ENCODE measurements at places on chromosomes 1 and 21. TPM values are rescaled to one million over a fixed set of nuclear protein-coding genes. Genes with fewer than 3 reads are reported as not detected.

DNA sequence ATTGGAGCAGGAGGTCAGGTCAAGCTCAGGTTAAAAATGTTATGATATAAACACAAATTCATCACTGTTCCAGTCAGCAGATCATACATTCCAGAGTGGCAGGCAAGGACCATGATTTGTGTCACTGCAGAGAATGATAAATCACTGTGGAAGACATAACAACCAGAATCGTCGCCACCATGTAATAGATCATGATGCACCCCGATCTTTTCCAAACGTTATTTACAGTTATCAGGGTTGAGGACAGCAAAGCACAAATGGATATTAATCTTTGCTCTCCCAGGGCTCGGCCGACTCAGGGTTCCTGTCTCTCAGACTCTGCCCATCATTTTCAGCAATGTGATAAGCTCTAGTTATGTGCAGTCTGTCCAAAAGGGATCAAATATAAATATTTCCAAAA is 122.7 kb downstream of the ZBTB18 start:
- DNase-seq, result no peak
- no peaks in the 10 kb centered on the region for H3K36me3 ChIP-seq
- H3K27ac ChIP-seq, result no peak overlapping the region
- H3K4me1 ChIP-seq, result no peaks in the 10 kb centered on the region
- H3K27me3 ChIP-seq, result no peaks in the 10 kb centered on the region
- no peak overlapping the region for H3K4me3 ChIP-seq

DNA sequence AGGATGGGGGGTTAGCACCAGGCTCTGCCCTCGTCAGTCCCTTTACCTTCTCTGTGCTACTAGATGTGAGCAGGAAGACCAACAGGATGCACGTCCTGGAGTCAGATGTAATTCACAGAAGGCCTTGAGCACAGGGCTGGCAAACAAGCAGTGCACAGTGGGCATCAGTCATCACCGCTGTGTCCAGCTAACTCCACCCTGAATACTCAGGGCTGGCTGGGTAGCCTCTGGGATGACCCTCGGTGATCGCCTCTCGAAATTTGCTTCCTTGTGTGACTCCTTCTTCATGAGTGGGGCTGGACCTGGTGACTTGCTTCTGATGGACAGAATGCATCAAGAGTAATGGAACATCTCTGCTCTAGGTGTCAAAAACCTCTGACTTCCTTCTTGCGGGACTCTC is 92.2 kb upstream of the TMPRSS2 start:
- no peak overlapping the region for H3K4me3 ChIP-seq
- no peak for DNase-seq
- no peaks in the 10 kb centered on the region for H3K36me3 ChIP-seq
- peaks cover 3% of the 10 kb centered on the region for H3K4me1 ChIP-seq
- H3K27me3 ChIP-seq, result no peaks in the 10 kb centered on the region

DNA sequence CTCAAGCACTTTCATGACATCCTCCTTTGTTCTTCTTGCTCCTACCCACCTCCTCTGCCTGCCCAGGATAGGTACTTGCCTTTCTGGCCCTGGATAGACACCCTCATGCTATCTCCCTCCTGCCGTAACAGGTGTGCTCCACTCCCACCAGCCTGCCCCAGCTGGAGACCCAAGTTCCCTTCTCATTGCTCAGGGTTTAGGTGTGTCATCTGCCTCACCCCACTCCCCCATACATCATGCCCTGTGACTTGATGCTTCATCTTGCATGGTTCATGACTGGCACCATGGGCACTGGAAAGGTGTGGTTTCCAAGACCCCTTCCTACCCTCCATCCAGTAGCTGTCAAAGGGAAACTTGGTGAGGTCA is 5.9 kb downstream of the RHEX start:
- H3K27ac ChIP-seq, result no peak overlapping the region
- no peak overlapping the region for H3K4me3 ChIP-seq
- H3K27me3 ChIP-seq, result no peaks in the 10 kb centered on the region
- no peak for DNase-seq
- H3K4me1 ChIP-seq, result no peaks in the 10 kb centered on the region

GRCh38 chr21:26047279-26047967 is 123.1 kb downstream of the APP start:
- DNase-seq, result no peak
- H3K4me1 ChIP-seq, result no peaks in the 10 kb centered on the region
- H3K27me3 ChIP-seq, result no peaks in the 10 kb centered on the region
- peaks cover 39% of the 10 kb centered on the region for H3K36me3 ChIP-seq
- H3K27ac ChIP-seq, result no peak overlapping the region

- H3K4me3 ChIP-seq, result peak overlapping the region; percentile 27
- no peak for DNase-seq
- peaks cover 78% of the 10 kb centered on the region for H3K4me1 ChIP-seq
- peak overlapping the region; percentile 90 for H3K27ac ChIP-seq
Measured at GRCh38 chr1:89125240-89125912, 538 bp downstream of the GBP2 start.

- no peaks in the 10 kb centered on the region for H3K4me1 ChIP-seq
- no peak overlapping the region for H3K4me3 ChIP-seq
- no peak for DNase-seq
- H3K27ac ChIP-seq, result no peak overlapping the region
- H3K36me3 ChIP-seq, result peaks cover 42% of the 10 kb centered on the region
Measured at GRCh38 chr1:52427152-52427551, 22.8 kb downstream of the PRPF38A start.

GRCh38 chr1:84538599-84538998 is 32.2 kb upstream of the GNG5 start:
- no peaks in the 10 kb centered on the region for H3K27me3 ChIP-seq
- no peak overlapping the region for H3K4me3 ChIP-seq
- no peak for DNase-seq

DNA sequence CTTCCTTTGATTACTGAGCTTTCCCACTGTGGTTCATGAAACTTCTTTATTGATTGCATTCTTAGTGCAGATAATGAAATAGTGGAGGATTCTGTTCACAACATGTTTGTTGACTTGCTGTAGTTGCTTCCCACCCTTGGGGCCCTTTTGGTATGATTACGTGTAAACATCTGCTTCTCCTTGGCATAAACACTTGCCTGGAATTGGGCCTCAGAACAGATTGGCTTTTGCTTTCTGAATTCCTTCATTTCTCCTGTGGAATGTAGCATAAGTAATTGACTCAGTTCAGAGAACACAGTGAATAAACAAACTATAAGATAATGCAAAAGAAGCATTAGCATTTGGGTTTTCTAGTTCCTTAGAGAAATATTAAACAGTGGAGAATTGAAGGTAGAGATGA is 59.5 kb upstream of the LAMC2 start:
- no peak overlapping the region for H3K27ac ChIP-seq
- H3K27me3 ChIP-seq, result no peaks in the 10 kb centered on the region
- no peak overlapping the region for H3K4me3 ChIP-seq
- H3K4me1 ChIP-seq, result peaks cover 3% of the 10 kb centered on the region

- no peaks in the 10 kb centered on the region for H3K4me1 ChIP-seq
- no peaks in the 10 kb centered on the region for H3K36me3 ChIP-seq
- no peaks in the 10 kb centered on the region for H3K27me3 ChIP-seq
- no peak for DNase-seq
Measured at GRCh38 chr1:181630398-181630797, 147.1 kb downstream of the CACNA1E start.

GRCh38 chr1:66069976-66070876 is 277.5 kb downstream of the PDE4B start:
- H3K36me3 ChIP-seq, result no peaks in the 10 kb centered on the region
- H3K4me1 ChIP-seq, result no peaks in the 10 kb centered on the region
- H3K27me3 ChIP-seq, result no peaks in the 10 kb centered on the region
- H3K27ac ChIP-seq, result no peak overlapping the region

GRCh38 chr1:231170875-231171274 is 9.0 kb downstream of the TRIM67 start:
- no peaks in the 10 kb centered on the region for H3K4me1 ChIP-seq
- no peaks in the 10 kb centered on the region for H3K27me3 ChIP-seq
- no peaks in the 10 kb centered on the region for H3K36me3 ChIP-seq
- no peak overlapping the region for H3K27ac ChIP-seq

DNA sequence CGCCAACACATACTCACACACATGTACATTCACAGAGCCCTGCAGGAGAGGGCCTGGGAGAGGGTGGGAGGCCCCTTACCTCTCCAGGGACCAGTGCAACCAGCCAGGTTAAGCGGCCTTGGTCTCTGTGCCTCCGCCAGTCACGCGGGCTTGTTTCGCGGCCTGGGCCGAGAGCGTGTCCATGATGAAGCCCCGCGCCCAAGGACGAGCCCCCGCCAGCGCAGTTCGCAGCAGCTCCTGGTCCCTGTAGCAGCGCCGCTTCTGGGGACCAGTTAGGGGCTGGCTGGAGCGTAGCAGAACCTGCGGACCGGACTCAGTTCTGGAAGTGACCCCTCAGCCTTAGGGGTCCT is 7.3 kb upstream of the FAM167B start:
- H3K27me3 ChIP-seq, result peaks cover 22% of the 10 kb centered on the region
- H3K36me3 ChIP-seq, result peaks cover 4% of the 10 kb centered on the region
- no peak for DNase-seq
- H3K4me3 ChIP-seq, result peak overlapping the region; percentile 67
- H3K27ac ChIP-seq, result no peak overlapping the region

GRCh38 chr1:65470766-65471165 is 50.3 kb downstream of the LEPR start:
- H3K4me1 ChIP-seq, result no peaks in the 10 kb centered on the region
- no peaks in the 10 kb centered on the region for H3K27me3 ChIP-seq
- no peaks in the 10 kb centered on the region for H3K36me3 ChIP-seq
- no peak overlapping the region for H3K4me3 ChIP-seq

DNA sequence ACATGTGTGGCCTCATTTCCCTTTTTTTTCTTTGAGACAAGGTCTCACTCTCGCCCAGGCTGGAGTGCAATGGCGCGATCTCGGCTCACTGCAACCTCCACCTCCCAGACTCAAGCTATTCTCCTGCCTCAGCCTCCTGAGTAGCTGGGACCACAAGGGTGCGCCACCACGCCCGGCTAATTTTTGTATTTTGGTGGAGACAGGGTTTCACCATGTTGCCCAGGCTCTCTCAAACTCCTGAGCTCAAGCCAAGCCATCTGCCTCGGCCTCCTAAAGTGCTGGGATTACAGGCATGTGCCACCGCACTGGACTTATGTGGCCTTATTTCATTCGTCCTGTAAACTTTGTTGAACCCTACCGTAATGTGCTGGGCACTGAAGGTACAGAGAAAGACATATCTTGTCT is 569 bp upstream of the WARS2 start:
- no peaks in the 10 kb centered on the region for H3K27me3 ChIP-seq
- peaks cover 19% of the 10 kb centered on the region for H3K4me1 ChIP-seq
- peak overlapping the region; percentile 48 for H3K4me3 ChIP-seq
- no peak for DNase-seq

- H3K36me3 ChIP-seq, result no peaks in the 10 kb centered on the region
- no peak overlapping the region for H3K27ac ChIP-seq
- no peak for DNase-seq
- H3K4me1 ChIP-seq, result no peaks in the 10 kb centered on the region
- no peak overlapping the region for H3K4me3 ChIP-seq
Measured at GRCh38 chr1:33195556-33195955, 13.7 kb upstream of the TRIM62 start.

GRCh38 chr1:94683886-94684285 is 136.3 kb upstream of the SLC44A3 start:
- no peaks in the 10 kb centered on the region for H3K36me3 ChIP-seq
- no peaks in the 10 kb centered on the region for H3K27me3 ChIP-seq
- no peaks in the 10 kb centered on the region for H3K4me1 ChIP-seq
- H3K4me3 ChIP-seq, result no peak overlapping the region

- DNase-seq, result no peak
- no peak overlapping the region for H3K4me3 ChIP-seq
Measured at GRCh38 chr1:33721301-33721815, 142.5 kb upstream of the HMGB4 start.

GRCh38 chr1:182442333-182442732 is 7.6 kb upstream of the RGSL1 start:
- no peaks in the 10 kb centered on the region for H3K27me3 ChIP-seq
- H3K4me3 ChIP-seq, result no peak overlapping the region
- H3K4me1 ChIP-seq, result no peaks in the 10 kb centered on the region
- DNase-seq, result no peak
- H3K36me3 ChIP-seq, result no peaks in the 10 kb centered on the region

DNA sequence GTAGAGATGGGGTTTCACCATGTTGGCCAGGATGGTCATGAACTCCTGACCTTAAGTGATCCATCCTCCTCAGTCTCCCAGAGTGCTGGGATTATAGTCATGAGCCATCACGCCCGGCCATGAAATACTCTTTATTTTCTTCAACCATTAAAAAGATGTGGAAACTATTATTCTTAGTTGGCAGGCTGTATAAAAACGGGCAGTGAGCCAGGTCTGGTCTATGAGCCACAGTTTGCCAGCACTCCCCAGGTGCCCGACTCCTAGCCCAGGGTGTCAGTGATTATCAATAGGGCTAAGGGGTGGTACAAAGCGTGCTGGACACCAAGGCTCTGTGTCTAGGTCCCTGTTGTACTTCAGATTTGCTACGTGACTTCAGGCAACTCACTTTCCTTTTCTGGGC is 3.7 kb upstream of the TMEM61 start:
- H3K36me3 ChIP-seq, result no peaks in the 10 kb centered on the region
- no peak for DNase-seq
- no peak overlapping the region for H3K27ac ChIP-seq
- no peak overlapping the region for H3K4me3 ChIP-seq
- H3K4me1 ChIP-seq, result no peaks in the 10 kb centered on the region

- H3K27ac ChIP-seq, result peak overlapping the region; percentile 81
- peaks cover 17% of the 10 kb centered on the region for H3K4me1 ChIP-seq
- H3K36me3 ChIP-seq, result no peaks in the 10 kb centered on the region
- peak overlapping the region; percentile 79 for H3K4me3 ChIP-seq
- peak; percentile 48 for DNase-seq
Measured at GRCh38 chr1:23019863-23020625, 776 bp downstream of the KDM1A start.

GRCh38 chr1:10962483-10962882 is 50.0 kb upstream of the TARDBP start:
- peaks cover 5% of the 10 kb centered on the region for H3K4me1 ChIP-seq
- no peaks in the 10 kb centered on the region for H3K36me3 ChIP-seq
- H3K4me3 ChIP-seq, result no peak overlapping the region

The HPDL gene
- total RNA-seq, result 0.20 TPM

The JAM2 gene
- 25.3 TPM for total RNA-seq

The RGS7 gene
- total RNA-seq, result not detected

The EDARADD gene
- 0.97 TPM for total RNA-seq

The NUDT4B gene
- total RNA-seq, result 0.90 TPM

The PDZK1 gene
- total RNA-seq, result 0.29 TPM

The RGS8 gene
- total RNA-seq, result 0.05 TPM

The FBLIM1 gene
- total RNA-seq, result 52.3 TPM

The MTOR gene
- total RNA-seq, result 41.5 TPM

The PIGV gene
- 15.4 TPM for total RNA-seq

The HSPG2 gene
- 434 TPM for total RNA-seq

The ERG gene
- total RNA-seq, result 27.6 TPM

The CCDC185 gene
- total RNA-seq, result not detected
